CD4-positive, alpha-beta T cell treated with Interleukin-17A for 4 hours (primary cell): ENCODE measurements at places on chromosomes 2 and 18.
A peak's percentile ranks its signal among the peaks of the same experiment; 100 is the strongest.

DNA sequence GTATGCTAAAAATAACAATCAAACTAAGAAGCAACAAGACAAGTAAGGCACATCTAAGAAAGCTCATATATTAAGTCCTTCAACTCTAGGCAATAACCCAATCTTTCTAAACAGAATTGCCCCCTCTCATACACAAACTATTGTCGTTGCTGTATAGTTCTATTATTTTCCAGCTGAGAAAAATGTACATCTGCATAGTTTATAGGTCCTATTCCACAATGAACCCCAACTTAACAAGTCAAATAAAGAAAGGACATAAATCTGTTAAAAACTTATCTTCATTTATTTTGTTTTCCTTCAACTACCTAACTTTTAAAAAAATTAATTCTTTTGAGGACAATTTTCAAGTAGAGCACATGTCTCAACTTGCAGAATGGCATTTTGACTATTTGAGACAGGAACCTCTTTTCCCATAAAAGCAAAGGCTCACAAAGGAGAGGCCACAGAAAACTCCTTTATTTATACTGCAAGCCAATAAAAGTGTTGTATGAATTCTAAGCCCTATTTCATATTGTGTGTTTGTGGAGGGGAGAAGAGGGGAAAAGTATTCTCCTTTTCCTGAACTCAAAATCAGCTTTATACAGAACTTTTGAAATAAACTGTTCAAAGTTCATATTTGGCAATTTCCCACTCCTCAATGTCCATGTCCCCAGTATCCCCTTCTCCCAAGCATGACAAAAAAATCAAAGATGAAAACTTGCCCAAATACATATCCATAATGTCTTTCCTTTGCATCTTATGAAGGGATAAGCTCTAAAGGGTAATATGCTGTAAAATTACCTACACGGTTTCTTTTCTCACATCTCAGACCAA lies 37.4 kb downstream of the RTN4 start:
- DNase-seq = no peak

DNA sequence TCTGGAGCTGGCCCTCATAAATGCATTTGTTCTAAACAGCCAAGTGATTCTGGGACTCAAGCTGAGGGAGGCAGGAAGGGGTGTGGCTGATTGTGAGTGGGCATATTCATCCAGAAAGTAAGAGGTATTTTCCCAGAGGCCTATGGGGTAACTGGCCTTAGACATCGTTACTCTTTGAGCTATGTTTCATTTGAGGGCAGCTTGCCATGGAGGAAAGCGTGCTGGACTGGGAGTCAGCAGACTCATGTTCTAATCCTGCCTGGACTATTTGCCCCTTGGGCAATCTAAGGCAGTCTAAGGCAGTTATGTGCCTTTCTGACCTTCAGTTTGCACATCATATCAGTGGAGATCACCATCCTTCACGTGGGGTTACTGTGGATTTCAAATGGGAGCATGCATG lies 93.5 kb upstream of the SLC14A2 start:
- no peak for DNase-seq

GRCh38 chr2:98884658-98885057 lies 51.4 kb downstream of the CRACDL start:
- DNase-seq = no peak

- DNase-seq = no peak
Observed at GRCh38 chr2:28325567-28326468, 66.8 kb upstream of the FOSL2 start.

DNA sequence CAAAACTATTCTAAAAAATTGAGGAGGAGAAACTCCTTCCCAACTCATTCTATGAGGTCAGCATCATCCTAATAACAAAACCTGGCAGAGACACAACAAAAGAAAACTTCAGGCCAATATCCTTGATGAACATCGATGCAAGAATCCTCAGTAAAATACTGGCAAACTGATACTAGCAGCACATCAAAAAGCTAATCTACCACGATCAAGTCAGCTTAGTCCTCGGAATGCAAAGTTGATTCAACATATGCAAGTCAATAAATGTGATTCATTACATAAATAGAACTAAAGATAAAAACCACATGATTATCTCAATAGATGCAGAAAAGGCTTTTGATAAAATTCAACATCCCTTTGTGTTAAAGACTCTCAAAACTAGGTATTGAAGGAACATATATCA lies 63.1 kb downstream of the EHBP1 start:
- DNase-seq = no peak

GRCh38 chr2:68134120-68134519 lies 23.6 kb upstream of the PNO1 start:
- no peak for DNase-seq

GRCh38 chr2:241953324-241953928 lies 83.9 kb downstream of the RTP5 start:
- DNase-seq = no peak

DNA sequence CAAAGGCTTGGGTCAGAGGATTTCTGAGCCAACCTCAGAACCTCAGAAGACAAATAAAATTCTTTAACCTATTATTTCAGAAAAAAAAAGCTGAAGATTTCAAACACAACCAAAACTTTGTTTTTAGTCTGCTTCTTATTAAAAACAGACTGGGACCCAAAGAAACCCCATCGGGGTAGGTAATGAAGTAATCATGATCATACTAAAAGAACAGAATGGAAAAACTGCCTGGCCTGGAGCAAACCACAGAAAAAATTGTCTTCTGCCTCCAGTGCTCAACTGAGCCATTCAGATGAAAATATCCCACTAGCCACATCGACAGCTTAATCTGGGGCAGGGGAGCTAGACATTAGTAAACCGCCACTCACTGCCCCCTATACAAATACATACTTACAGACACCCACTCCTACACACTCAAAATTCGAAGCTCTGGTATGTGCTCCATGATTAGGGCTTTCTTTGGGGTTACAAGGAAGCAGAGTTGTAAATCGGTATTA lies 76.5 kb downstream of the SDC1 start:
- no peak for DNase-seq

GRCh38 chr18:52937840-52938239 lies 597.8 kb downstream of the DCC start:
- no peak for DNase-seq

DNA sequence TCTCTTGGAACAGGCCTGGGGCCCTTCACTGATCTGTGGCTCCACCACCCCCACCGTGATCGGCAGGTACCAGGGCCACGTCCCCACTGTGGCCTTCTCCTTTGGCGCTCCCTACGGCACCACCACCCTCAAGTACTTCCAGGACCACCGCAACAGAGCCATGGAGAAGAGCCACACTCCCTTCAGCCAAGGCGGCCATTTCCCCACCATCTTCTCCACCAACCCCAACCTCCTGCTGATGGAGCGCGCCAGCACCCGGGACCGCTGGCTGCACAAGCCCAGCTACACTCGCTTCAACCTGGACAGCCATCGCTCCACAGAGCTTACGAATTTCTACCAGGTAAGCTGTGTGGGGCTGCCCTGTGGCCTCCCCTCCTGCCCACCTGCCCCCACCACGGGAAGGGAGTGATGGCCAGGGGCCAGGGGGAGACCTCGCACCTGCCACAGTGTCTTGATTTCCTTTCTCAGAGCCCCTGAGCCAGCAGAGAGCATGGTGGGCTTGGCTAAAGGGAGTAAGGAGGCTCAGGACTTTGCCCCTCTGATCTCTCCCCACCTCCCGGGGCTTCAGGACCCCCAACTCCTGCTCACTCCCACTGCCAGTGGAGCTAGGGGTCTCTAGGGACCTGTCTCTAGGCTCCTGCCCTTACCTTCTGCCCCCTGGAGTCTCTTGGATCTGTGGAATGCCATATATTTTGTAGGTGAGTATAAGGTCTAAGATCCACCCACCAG lies 65.2 kb downstream of the CIB4 start:
- no peak for DNase-seq

- no peak for DNase-seq
Observed at GRCh38 chr2:29632018-29632417, 289.4 kb downstream of the ALK start.

DNA sequence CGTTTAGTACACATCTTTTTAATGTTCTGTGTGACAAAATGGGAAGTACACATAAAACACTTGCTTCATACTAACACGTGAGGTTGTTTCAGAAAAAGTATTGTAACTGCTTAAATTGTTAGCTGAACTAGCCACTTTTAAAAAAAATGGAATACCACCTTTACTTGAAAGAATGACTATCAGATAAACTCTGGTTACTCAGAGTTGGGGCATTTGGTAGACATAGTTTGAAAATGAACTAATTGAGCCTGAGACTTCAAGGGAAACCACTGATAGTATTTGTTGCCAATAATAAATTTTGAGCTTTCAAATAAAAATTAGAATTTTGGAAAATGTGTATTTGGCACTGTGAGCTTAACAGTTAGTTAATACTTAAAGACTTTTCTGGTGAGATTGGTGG lies 103.0 kb upstream of the FBXO11 start:
- no peak for DNase-seq

GRCh38 chr2:209331291-209331844 lies 92.5 kb upstream of the MAP2 start:
- DNase-seq = no peak

DNA sequence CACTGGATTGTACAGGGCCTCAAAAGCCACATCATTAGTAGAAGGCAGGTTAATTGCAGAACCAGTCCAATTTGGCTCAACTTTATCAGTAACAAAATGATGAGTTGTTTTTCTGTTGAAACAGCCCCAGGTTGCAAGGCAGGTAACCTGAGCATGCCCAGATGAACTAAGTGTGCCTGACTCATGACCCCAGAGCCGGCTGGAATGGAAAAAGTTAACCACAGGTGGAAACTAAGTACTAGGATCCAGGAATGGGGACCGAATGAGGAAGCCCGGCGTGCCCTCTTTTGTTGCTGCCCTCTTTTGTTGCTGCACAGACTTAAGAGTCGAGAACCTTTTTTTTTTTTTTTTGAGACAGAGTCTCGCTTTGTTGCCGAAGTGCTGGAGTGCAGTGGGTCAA lies 79.5 kb upstream of the YWHAQ start:
- no peak for DNase-seq

- DNase-seq = peak; percentile 68
Observed at GRCh38 chr18:11947214-11948191, 33.8 kb upstream of the IMPA2 start.

DNA sequence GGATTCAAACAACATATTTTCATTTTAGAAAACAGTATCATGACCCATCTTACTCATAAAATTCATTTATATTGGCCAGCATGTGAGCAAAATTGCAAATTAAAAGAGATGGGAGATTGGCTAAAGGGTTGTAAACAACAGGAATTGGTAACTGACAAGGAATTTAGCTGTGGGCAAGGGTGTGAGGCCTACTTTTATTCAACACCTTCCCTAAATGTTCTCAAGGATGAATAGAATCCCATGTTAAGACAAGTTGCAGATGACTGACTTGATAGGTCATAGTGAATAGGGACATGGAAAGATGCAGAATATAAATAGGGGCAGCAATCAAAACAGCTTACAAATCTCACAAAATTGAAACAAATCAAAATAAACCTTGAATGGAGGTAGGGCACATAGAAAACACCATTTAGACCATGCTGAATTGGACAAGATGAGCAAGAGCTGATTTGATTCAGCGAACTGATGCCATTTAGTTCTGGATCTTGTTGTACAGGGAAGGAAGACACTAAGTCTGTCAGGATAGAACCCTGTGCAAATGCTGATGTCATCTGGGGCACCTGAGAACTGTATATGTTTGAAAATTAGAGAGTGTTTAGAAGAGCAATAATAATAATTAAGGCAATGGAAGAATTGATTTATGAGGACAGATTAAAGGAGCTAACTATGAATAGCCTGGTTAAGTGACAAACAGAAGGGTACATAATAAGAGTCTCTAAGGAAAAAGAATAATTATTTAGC lies 509.7 kb downstream of the ZEB2 start:
- no peak for DNase-seq
